Activated naive CD8-positive, alpha-beta T cell treated with anti-CD3 and anti-CD28 coated beads, Interleukin-2, amount 50 U/mL, for 16 hours (primary cell): ENCODE measurements at places on chromosomes 2 and 18.

GRCh38 chr2:143399631-143400069 is 270.4 kb downstream of the ARHGAP15 start:
- DNase-seq = no peak

- no peak for DNase-seq
Observed at GRCh38 chr2:238786792-238787490, 60.9 kb upstream of the TWIST2 start.

DNA sequence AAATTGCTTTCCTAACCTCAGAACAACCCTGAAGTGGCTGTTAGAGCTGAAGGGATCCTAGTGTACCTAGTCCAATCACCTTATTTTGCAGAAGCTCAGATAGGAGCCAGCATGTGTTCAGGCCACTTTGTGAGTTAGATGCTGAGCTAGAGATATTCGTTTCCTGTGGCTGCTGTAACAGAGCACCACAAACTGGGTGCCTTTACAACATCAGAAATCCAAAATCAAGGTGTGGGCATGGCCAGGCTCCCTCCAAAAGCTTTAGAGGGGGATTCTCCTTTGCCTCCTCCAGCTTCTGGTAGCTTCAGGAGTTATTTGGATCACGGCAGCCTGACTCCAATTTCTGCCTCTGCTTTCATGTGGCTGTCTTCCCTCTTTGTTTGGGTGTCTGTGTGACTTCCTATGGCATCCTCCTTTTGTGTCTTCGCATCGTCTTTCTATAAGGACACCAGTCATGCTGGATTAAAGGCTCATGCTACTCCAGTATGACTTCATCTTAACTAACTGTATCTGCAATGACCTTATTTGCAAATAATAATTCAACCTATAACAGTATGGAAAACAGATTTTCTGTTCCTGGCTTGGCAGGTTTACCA is 86.3 kb upstream of the TGFA start:
- DNase-seq = no peak

- no peak for DNase-seq
Observed at GRCh38 chr2:229042349-229042748, 228.7 kb downstream of the PID1 start.

DNA sequence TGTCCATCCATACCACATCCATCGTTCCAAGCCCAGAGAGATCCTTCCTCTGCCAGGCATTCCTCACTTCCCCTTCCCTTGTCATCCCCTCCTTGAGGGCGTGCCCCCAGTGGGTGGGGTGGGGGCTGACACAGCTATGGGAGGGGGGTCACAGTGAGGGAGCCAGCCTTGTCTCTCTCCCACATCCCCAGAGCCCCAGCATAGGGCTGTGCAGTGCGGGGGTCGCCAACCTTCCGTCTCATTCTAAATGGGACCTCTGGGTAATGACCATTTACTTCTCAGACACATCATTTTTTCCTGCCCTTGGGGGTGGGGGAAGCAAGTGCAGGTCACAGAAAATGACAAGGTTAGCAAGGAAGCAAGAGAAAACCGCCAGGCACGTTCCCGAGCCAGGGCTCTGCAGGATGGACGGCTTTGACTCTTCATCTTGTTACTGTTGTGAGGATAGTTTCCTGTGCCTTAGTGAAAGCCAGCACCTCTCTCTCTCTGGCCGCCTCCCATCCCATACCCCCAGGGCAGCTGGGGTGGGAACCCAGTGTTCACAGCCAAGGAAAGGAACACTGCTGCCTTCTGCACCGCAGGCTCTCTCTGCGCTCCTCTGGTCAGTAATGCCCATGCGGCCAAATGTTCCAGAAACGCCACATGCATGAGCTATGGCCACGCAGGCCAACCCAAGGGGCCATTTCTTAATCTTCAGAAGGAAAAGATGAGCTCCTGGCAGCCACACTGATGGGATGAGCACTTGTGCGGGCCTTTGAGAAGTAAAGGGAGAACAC is 22.7 kb upstream of the OTOS start:
- no peak for DNase-seq

GRCh38 chr18:62973689-62974088 is 258.3 kb downstream of the PHLPP1 start:
- no peak for DNase-seq

DNA sequence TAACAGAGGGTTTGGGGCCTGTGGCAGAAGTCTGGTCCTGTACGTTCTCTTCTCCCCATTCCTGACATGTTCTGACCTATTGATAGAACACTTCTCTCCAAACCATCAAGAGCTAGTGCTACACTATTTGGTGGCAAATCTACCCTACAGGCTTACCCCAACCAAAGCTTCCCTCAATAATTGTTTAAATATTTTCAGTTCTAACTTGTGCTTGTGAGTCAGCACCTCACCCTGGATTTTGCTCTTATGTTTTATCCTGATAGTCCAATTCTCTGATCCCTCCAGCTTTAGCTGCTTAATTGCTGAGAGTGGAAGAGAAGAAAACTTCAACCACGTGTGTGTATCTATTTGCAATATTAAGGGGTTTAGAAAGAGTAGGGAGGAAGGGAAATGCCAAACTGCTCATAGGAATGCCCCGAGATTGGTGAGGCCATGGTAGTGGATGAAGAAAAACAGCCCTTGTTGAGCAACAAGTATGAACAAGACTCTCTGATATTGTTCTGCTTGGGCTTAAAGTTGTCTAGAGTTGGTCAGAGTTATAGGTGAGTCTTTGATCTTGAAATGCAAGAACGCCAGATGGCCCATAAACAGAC is 67.8 kb upstream of the PARD3B start:
- DNase-seq = no peak

- no peak for DNase-seq
Observed at GRCh38 chr2:27638709-27639108, 9.9 kb downstream of the GPN1 start.

DNA sequence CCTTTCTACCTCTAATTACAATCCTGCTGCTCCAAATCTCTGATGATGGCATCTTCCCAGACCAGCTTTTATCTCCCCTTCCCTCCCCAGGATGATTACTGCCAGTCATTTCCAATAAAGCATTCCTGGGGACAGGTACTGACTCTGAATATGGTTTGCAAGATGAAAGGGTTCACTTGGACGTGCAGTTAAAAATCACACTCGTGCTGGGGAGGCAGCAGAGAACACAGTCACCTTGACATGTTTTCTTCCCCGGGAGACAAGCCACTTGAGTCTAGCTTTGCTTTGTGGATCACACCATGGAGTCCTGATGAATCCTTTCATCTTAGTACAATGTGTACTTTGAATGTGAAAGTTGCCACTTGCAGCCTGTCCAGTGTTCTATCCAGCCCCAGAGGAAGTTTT is 175.0 kb downstream of the ALPK2 start:
- no peak for DNase-seq

DNA sequence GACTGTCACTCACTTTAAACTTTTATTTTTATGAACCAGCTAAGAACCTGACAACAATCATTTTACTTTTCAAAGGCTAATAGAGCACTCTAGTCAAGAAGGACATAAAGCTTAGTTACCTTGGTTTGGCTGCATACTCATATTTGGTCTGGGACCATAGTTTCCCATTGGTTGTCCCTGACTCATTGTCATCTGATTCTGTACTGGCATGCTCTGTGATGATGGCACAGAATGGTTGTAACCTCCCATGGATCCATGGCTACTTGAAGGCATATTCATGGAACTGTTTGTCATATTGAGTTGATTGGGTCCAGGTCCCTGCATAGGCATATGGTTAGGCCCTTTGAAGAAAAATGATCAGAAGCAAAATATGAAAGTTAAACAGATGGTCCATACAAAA is 37.9 kb downstream of the SS18 start:
- DNase-seq = no peak

- no peak for DNase-seq
Observed at GRCh38 chr18:53521068-53521467, 703.4 kb downstream of the MBD2 start.

DNA sequence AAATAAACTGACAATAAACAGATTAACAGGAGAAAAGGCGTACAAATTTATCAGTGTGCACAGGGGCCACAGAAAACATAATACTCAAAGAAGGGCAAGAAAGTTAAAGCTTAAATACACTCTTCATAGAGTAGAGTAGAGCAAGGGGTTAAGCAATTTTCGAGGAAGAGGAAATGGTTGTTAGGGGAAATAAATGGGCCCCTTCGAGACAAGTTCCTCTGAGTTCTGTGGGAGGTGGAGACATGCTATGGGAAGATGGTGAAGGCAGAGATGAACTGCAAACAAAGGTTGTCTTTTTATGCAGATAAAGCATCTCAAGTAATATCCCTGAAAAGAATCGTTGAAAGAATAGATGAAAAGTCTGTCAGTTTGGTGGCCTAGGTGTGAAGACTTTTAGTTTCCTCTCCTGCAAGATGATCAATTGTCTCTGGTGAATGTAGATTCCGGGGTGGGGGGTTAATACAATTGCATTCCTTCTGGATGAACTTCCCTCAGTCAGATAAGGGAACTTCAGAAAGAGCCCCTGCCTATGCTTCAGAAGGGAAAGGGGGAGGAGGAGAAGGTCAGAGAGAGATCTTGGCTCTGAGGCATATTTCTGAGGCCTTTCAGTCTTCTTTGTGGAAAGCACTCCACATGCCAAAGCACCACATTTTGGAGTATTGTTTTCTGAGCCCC is 127.0 kb downstream of the METTL4 start:
- DNase-seq = no peak

GRCh38 chr2:200616656-200617055 is 30.8 kb downstream of the AOX1 start:
- no peak for DNase-seq

GRCh38 chr2:97871096-97871780 is 124.5 kb downstream of the TMEM131 start:
- DNase-seq = no peak

DNA sequence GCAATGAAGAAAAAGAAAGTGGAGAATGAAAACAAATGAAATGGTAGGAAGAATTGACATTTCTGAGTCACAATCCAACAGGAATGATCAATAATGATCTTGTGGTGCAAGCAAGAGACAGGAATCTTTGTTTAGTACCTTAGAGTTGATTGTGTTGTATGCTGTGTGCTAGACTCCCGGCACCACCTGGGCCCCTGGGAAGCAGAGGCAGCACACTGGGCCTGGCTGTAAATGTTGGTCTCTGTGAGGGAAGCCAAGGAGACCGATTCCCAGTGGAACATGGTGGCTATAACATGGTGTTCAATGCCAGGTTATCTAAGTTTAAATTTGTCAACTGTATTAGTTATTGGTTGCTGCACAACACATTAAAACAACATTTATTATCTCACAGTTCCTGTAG is 9.8 kb upstream of the CWC22 start:
- DNase-seq = no peak

GRCh38 chr2:110116033-110116710 is 550 bp upstream of the MALL start:
- DNase-seq = no peak

- DNase-seq = no peak
Observed at GRCh38 chr2:144834998-144835633, 315.2 kb upstream of the ZEB2 start.

DNA sequence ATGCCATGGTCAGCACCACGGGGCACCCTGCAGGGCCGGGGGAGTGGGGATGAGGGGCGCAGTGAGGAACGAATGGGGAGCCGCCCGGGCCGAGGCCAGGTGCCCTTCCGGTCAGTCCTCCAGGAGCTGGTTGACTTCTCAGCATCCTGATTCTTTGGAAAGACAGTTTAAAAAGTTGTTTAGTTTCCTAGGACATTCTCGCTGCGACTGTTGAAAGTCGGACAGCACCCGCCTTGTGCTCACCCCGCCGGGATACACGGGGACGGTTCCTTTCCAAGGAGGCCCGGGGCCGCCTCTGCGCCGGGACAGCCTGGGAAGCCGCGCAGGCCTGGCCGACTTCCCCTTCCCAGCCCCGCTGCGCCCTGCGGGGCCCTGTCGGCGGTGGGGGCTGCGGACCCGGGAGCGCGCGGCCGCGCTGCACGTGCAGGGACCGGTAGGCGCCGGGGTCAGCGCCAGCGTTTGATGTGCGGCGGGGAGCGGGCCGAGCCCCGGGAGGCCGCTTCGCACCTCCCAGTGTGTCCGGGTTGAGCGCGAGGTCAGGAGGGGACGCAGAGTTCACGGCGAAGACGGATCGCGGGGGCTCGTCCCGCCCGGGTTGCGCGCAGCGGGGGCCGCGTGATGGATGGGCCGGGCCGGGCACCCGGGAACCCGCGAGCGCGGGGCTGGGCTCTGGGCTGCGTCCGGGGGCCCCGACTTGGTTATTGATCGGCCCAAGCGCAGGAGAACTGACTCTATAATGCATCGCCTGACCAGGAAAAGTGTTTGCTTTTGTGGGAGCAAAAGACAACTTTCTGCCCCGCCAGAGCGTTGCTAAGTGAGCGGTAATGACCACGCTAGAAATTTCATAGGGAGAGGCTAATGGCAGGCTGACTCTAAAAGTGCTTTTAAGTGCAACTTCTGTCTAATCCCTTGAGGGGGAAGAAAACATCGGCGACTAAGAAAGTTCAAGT is 28.0 kb upstream of the SMIM21 start:
- no peak for DNase-seq

DNA sequence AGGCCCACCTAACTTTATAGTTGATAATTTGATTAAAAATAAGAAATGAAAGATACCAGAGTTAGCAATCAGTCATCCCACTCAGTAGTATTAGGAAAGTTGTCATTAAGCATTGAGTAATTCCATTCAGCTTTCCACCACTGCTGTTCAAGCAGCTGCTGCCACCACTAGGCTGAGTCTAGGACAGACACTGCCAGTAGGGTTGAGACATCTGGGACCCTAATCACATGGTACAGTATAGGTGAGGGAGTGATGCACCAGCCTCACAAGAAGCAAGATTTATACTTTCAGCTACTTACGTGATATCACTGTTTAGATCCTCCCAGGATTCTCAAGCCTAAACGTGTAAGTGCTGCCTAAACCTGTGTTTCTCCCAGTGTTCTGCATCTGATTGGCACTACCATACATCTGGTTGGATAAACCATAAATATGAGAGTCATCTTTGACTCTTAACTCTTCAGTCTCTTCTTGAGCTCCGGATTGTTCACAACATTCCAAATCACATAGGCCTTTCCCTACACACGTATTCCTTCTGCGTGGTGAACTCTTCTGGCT is 3.2 kb downstream of the UBXN4 start:
- DNase-seq = no peak
